ENCODE measurements at places on chromosomes 13 and 19.
A peak's percentile ranks its signal among the peaks of the same experiment; 100 is the strongest.

DNA sequence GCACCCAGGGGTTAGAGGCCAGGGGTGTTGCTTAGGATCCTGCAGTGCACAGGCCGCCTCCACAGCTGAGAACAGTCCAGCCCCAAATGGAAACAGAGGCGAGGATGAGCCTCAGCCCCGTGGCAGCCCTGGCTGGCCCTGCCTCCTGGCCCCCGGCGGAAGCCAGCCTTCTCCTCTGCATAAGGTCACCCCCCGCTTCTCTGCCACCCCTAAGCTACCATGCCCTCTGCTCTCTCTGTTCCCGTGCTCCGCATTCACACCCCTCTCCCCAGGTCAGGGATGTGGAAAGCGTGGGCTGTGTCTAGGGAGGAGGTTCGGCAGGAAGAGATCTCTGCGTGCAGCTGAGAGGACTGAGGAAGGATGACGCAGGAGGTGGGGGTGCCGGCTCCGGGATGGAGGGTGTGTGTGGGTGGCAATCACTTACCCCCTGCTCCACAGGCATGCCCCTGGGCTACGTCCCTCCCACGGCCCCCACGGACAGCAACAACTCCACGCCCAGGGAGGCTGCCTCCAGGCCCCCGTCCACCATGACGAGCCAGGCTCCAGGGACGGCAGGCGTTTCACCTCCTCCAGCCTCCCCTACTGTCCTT, 6.0 kb downstream of the SSC5D start:
- DNase-seq = no peak

DNA sequence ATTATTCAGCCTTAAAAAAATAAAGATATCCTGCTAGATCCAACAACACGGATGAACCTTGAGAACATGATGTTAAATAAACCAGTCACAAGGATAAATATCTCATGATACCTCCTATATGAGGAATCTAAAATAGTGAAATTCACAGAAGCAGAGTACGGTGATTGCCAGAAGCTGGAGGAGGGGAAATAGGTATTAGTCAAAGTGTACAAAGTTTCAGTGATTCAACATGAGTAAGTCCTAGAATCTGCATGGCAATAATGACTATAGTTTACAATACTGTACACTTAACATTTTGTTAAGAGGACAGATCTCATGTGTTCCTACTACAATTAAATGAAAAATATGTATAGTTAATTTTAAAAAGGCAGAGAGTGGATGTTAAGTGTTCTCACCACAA, 206.6 kb upstream of the SLC10A2 start:
- DNase-seq = no peak

GRCh38 chr19:41882568-41883462, at the start of gene ARHGEF1:
ARHGEF1 (plus strand) TSS chr19:41883184; CDS start chr19:41888083, 4,899 bp downstream.
- peak; percentile 53 for DNase-seq

DNA sequence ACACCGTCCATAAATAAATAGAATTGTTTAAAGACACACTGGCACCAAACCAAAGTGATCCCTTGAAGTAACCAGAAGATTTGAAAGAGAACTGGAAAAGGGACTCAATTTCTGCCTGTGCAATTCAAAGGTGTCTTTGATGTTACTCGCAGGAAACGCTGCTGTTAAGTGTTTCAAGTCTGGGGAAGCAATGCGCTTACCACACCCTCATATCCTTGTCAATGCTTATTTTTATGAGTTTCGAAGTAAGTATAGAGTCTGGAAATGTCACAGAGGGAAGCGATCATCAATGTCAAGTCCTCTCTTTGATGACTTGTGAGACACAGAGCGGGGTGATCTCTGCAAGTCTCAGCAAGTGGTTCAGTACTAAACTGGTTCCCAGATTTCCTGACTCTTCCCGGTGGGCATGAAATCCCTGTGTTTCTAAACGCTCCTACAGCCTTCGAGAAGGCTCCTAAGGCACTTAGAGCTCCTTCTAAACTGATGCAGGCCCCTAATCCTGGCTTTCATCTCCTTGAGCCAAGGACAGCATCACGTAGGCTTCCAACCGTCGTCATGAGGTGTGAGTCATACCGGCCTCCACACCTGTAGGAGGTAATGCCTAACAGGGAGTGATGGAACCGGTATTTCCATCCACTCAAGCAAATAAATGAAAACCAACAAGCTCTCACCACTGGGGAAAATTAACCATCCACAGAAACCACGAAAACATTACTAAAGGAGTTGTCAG, 22.8 kb downstream of the SYDE1 start:
- DNase-seq = no peak

- DNase-seq = no peak
Observed at GRCh38 chr13:48728876-48729275, 75.1 kb downstream of the CYSLTR2 start.

- no peak for DNase-seq
Observed at GRCh38 chr13:24625331-24625731, 54.9 kb upstream of the ATP12A start.

GRCh38 chr13:95784900-95785290, 108.0 kb downstream of the DNAJC3 start:
- DNase-seq = no peak

- peak; percentile 12 for DNase-seq
Observed at GRCh38 chr13:40389081-40389641, 277.3 kb downstream of the FOXO1 start.

GRCh38 chr19:18046059-18046718, 38.2 kb downstream of the ARRDC2 start:
- no peak for DNase-seq

DNA sequence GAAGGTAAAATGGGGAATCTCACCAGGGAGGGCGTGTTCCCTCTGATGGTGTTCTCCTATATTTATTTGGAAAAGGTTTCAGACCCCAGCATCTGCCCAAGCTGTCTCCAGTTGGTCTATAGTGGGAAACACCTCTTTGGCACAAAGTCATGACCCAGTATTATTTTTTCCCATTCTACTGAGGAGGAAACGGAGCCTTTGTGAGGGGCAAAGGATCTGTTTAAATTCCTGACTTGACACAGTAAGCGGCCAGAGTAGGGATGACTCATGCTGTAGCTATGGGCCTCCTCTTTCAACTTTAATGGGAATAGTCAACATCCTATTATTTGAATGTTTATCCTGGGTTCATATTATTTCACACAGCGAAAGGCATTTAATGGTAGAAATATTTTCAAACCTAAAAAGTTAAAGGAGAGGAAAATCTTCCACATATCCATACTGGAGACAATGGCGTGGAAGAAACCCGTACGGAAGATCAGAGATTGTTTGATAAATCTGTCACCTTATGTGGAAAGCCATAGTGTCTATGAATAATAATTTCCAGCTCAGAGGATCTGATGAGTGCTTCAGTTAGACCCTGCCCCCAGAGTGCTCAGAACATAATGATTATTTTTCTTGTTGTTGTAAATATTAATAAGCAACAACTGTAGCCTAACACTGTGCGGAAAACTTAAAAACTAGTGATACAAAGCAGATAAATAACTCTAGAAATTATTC, 126.0 kb downstream of the FOXO1 start:
- DNase-seq = no peak

DNA sequence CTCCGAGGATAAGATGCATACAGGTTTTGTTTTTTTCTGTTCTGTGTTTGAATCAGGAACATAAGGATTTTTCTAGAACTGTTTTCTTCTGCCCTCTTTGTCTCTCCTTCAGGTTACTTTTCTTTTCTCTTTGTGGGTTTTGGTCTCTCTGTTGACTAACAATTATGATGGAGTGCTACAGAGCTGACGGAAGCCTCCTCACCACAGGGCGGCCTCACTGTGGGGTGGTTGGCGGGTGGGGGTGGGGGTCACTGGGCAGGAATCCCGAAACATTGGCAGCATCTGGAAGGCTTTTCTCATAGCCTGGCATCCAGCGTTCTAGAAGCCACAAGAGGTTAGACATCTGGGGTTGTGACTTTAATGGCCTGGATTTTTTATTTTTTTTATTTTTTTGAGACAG, 12.0 kb upstream of the MATK start:
- DNase-seq = no peak

- no peak for DNase-seq
Observed at GRCh38 chr13:40536443-40537113, 129.9 kb downstream of the FOXO1 start.

- no peak for DNase-seq
Observed at GRCh38 chr19:12715929-12716328, 7.8 kb downstream of the TNPO2 start.

- DNase-seq = no peak
Observed at GRCh38 chr13:35886332-35887114, 244.7 kb downstream of the DCLK1 start.

- DNase-seq = no peak
Observed at GRCh38 chr13:67438465-67438864, 208.3 kb upstream of the PCDH9 start.

- DNase-seq = no peak
Observed at GRCh38 chr13:31739226-31739625, at the start of gene RXFP2. RXFP2 (plus strand) TSS chr13:31739526; CDS start chr13:31739613, 87 bp downstream.

GRCh38 chr19:46639358-46640182, 3.6 kb upstream of the GNG8 start:
- DNase-seq = no peak

GRCh38 chr19:14611051-14611450, 28.2 kb downstream of the CLEC17A start:
- no peak for DNase-seq

GRCh38 chr13:112747256-112747655, 57.4 kb downstream of the ATP11A start:
- no peak for DNase-seq

- no peak for DNase-seq
Observed at GRCh38 chr13:111210544-111211469, 95.7 kb downstream of the ARHGEF7 start.

- no peak for DNase-seq
Observed at GRCh38 chr13:77460195-77460594, 75.3 kb upstream of the SCEL start.

DNA sequence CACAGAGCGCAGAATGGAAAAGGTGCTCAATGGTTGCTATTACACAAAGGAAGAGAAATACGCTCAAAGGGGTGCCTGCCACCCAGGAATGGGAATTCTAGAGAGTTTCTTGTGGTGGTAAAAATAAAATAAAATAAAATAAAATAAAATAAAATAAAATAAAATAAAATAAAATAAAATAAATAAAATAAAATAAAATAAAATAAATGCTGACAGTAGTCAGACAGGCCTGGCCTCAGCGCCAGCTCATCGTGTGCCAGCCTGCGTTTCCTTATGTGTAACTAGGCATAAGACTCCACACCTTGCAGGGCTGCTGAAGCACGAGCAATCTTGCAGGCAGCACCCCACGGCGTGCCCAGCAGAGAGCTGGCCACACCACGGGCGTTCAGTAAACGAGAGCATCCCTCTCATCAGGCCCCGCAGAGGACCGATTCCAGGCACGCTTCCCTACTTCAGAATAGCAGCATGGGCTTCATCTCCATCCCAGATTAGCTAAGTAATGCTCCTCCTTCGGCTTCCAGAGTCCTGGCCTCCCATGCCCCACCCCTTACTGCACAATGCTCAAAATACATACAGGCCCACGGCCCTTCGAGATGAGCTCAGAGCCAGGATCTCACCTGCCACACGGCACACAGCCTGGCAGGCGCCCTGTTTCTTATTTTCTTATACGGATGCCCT, 5.6 kb downstream of the NAPA start:
- DNase-seq = no peak

- DNase-seq = no peak
Observed at GRCh38 chr19:51701468-51702100, 8.5 kb downstream of the SPACA6 start.

DNA sequence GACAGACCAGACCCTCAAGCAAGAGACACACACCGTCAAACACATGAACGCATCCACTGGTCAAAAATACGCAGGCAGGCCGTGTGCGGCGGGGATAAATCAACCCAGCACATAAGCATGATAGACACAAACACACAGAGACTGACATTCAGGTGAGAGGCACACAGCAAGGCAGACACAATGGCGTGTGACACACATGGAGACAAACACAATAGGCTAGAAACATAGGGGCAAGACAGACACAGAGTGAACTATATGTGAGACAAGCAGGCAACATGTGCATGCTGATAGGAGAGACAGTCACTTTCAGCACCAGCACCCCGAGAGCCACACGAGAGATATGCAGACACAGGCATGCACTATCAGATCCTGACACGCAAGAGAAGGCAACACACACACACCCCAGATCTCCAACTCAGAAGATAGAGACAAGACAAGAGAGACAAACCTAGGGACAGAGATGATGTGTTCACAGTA, 6.9 kb upstream of the JUNB start:
- DNase-seq = no peak

- DNase-seq = no peak
Observed at GRCh38 chr13:98044301-98044700, 90.8 kb downstream of the IPO5 start.

DNA sequence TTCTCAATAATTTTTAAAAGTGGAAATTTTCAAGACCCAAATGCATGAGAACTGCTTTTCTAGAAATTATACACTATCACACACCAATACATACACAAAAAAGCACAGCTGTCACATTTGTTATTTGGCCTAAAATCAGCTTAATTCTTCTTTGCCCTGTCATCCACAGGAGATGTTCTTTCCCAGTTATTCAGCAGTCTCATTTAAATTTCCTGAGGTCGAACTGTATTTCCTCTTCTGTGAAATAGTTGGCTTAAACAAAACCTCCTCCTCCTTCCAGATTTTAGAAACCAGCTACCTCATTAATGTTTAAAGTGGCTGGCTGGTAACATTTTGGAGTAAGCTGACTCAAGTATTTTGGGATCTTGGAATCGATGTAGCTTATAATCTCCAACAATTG, 39.1 kb downstream of the SMAD9 start:
- no peak for DNase-seq

- no peak for DNase-seq
Observed at GRCh38 chr19:50268041-50268440, 61.1 kb downstream of the KCNC3 start.

- DNase-seq = no peak
Observed at GRCh38 chr19:18274781-18275356, 617 bp upstream of the IQCN start.

DNA sequence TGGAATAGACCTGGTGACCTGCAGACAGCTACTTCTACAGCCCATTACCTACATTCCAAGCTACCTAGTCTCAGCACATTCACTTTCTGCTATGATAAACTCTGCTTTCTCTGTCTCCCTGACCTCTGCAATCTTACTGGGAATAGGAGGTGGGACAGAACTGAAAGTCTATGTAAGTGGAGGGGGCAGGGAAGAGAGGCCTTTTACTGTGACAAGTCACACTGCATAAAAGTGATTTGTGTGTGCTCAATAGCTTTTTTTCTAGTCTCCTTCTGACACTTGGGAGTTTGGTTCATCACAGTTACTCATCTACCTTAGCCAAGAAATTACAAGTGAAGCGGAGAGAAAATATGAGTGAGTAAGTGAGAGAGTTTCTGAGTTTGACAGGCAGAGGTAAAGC, 322.4 kb downstream of the OLFM4 start:
- no peak for DNase-seq

DNA sequence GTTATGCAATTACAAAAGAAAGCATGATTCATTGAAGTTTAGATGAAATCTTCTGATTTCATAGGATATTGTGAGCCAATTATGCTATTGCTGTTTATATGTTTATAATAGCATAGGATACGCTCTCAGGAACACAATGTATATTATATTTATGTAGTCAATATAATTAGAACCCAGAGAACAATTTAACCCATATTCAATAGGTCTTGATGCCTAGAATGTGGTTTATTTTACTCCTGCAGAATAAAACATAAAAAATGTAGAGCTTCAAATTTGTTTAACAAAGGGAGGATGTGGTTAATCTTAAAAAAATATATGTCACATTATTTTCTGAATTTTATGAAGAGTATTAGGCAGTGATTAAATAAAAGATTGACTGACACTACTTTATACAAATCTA, 380.8 kb upstream of the SPRY2 start:
- DNase-seq = no peak
